NCI-H510A (cell line): ENCODE measurements at places on chromosomes 3 and 15.

GRCh38 chr3:108554913-108555571 is 34.2 kb downstream of the CIP2A start:
- no peak for DNase-seq

DNA sequence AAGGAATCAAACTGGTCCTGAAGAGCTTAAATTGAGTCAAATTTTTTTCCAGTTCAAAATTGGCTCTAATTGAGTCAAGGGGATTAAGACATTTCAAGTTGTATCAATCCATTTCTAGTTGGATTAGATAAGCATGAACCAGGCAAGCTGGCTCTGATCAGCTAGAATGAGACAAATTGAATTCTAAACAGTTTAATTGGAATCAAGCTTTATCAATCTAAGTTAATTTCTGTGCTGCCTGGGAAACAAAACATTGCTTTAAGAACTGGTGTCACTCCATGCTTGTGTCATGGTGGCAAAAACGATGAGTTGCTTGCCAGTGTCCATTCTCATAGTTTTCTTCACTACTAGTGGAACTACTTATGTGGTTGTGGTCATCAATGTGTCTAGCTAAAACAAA is 116.8 kb downstream of the TGFBR2 start:
- DNase-seq = no peak

DNA sequence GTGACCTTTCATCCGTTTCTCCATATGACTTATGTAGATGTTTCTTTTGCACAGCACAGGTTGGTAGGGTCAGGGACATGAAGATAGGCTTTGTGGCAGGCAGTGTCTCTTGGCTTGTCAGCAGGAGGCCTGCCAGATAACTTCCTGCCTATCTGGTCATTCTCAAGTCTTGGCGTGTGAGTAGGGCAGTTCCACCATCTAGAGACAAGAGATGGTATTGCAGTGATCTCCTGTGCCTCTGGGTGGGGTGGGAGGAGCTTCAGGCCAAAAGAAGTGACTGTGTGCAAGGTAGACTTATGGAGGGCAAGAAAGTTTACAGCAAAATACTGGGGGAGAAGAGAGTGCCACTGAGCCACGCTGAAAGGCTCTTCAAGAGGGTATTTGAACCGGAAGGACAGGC is 11.0 kb downstream of the TEX264 start:
- DNase-seq = peak; percentile 10

GRCh38 chr3:71718072-71718471 is 7.1 kb downstream of the EIF4E3 start:
- no peak for DNase-seq

DNA sequence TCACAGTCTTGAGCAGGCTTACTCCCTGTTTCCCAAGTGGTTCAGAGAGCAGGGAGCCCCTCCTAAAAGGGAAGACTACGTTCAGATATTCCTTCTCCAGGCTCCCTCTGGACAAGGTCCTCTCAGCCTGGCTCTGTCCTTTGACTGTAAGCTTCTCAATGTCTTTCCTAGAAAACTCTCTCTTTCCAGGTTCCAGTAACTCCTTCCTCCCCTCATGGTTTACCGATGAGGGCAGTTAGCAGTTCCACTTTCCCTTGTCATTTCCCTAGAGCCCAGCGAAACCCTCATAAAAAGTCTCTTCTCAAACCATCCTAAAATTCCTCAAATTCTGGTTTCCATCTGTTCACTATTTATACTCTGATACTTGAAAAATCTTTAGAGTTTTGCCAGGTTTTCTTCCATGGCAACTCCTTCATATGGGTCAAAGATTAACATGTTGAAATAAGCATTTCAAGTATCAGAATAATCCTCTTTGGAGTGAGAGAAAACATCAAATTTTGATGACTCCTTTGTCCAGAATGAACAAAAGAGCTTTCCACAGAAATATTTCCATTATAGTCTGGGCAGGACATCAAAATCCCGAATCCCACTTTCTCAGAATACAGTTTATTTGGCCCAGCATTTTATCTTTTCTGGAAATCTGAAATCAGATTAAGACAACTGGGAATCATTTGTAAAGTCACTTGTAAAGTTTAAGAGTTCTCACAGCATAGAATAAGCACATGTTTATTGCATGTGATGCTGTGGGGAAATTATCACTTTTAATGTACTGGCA is 599.4 kb downstream of the UNC13C start:
- no peak for DNase-seq

DNA sequence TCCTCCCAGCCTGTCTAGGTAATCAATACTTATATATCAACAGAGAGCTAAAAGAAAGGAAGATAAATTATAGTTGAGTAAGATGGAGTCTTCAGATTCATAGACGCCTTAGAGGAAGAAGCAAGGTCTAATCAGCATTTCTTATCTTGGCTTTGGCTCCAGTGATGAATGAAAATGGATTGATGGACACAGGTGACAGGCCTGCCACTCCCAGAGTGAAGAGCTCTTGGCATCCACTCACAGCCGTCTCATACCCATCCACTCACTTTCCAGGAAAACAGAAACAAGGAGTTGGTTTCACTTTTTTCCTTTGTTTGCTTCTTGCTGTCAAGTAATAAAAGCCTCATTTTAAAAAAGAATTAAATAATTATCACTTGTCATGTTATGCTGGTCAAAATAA is 168.2 kb downstream of the MFSD1 start:
- DNase-seq = no peak

DNA sequence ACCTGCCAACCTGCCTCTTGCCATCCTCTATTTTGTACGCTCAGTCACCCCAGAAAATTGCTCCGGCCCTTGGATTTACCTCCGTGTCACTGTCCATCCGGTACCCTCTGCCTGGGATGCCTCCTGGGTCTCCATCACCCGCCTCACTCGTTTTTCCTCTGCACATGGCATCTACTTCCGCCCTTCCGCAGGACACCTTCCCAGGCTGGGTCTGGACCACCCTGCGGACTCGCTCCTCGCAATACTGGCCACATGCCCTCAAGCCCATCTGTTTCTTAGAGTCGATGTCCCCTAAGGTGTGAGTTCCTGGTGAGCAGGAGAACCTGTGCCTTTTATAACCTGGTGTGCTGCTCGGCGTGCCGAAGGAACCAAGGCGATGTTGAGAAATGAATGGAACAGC is 58.5 kb downstream of the APBA2 start:
- no peak for DNase-seq

- no peak for DNase-seq
Observed at GRCh38 chr15:85504749-85505676, 124.6 kb downstream of the AKAP13 start.

GRCh38 chr3:42184651-42185443 is 81.1 kb downstream of the CCK start:
- DNase-seq = no peak

GRCh38 chr3:178437236-178437635 is 99.0 kb upstream of the KCNMB2 start:
- no peak for DNase-seq

- DNase-seq = no peak
Observed at GRCh38 chr3:138675393-138675792, 66.8 kb downstream of the FAIM start.

DNA sequence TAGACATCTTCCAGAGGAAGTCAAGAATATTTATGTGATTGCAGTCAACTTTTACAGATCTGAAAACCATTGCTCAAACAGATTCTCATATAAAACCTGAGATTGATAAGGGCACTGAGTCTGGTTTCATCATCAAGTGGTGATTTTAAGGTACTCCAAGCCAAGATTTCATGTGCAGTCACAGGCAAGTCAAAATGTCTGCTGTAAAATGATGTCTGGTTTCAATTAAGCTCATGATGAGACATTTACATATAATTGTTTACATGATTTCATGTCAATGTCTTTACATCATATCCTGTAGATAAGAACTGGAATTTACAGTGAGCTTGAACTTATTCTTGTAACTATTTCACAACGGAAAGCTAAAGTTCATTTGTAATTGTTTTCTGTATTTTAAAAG is 1215.5 kb downstream of the ROBO2 start:
- DNase-seq = no peak

- DNase-seq = no peak
Observed at GRCh38 chr15:48494631-48495030, 150.9 kb downstream of the FBN1 start.

DNA sequence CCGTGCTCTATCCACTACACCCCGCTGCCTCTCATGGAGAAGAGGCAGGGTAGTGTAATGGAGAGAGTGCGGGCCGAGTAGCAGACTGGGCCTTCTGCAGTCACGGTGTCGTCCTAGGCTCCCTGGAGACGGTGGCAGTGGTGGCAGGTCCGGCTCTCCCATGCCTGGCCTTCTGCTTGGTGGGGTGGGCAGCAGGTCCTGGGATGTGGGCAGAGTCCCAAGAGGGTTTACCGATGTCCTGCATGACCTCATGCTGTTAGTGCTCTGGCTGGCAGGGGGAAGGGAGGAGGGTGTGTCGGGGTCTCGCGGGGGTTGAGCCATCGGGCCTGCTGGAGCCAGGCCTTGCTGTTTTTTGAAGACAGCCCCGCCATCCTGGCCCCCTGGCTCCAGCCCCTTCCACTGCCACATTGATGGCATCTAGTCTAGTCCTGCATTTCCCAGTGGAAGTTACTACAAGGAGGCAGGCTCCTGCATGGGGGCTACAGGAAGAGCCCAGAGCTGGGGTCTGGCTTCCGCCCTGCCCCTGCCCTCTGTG is 73.6 kb upstream of the SEC13 start:
- no peak for DNase-seq

DNA sequence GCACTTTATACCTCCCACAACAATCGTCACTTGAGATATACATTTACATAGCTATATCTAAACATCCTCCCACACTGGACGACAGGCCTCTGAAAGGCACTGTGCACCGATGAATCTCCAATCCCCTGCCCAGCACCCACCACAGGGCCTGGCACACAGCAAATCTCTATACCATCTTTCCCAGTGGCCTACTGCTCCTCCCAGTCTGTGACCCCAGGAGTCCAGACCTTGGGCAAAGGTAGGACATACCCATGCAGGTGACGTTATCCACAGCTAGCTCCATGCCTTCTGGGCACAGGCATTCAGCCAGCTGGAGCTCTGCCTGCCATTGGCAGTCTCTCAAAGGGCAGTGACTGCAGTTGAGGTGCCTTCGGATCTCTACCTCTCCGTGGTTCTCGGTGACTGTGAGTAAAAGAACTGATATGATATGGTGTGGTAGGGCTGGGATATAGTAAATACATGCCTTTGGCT is 5.8 kb downstream of the LTK start:
- DNase-seq = no peak

- peak; percentile 50 for DNase-seq
Observed at GRCh38 chr3:71926262-71926600, 141.3 kb upstream of the PROK2 start.

- no peak for DNase-seq
Observed at GRCh38 chr3:141460097-141460704, 26.6 kb upstream of the RASA2 start.

DNA sequence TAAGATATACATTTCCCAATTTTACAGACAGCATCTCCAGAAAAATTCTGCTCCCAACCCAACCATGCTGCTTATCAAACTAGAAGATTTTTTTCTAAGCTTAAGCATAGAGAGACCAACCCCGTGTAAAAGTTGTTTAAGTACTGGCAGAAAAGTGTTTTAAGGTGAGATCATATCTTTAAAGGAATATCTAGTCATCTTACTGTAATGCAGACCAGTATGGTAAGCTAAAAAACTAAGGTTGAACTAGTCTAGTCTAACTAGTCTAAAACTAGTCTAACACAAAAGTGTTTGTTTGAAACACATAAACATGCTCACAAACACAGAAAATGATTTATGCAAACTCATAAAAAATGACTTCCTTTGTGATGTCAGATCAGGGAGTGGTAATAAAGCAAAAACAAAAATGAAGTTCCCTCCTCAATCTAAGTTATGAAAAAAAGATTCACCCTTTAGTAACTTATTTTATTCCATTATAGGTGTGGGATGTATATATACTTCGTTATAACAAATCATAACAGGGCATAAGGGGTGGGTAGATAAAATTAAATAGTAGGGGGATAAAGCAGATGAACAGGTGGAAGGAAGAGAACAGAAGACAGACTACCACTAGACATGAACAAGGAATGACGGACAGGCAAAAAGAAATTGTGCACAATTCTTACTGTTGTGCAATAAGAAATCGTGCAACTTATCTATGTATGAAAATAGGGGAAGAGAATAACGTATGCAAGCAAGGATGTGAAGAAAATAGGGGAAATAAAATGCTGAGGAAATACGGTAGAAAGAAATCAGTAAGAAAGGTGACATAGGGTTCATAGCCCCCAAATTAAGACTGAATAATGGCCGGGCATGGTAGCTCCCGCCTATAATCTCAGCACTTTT is 10.0 kb downstream of the MYO5A start:
- no peak for DNase-seq

DNA sequence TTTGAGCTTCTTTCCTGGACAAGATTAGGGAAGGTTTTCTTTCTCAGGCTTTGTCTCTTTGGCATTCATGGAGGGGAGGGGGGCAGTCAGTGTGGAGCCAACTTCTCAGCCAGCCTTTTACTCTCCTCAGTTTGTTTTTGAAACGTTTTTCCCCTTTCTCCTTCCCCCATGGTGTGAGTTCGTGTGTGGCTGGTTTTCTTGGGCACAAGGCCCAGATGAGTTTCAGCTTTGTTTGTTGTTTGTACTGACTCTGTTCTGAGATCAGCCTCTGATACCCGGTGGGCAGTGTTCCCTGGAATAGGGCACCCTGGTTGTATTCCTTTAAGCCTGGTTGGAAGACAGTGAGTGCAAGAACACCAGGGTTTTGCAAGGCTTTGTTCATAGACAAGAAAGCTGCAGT is 168.2 kb upstream of the RARB start:
- DNase-seq = no peak

DNA sequence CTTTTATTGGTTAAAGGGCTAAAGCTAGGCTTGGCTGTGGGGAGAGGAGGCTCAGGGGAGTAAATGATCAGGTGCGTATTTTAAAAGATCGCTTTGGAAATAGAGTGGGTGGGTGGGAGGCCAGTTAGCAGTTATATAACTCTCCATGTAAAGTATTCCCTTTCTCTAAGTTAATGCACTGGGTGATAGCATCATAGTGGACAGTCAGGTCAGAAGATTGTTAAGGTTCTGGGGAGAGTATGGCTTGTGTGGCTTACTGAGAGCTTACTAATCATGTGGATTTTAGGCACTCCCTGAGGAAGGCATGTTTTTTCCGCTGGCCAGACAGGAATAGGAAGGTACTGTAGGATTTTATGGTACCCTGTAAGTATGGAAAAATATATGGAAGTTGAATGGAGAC is 6.3 kb upstream of the EIF3J start:
- no peak for DNase-seq

- DNase-seq = no peak
Observed at GRCh38 chr3:192795021-192795420, 67.7 kb upstream of the FGF12 start.

- no peak for DNase-seq
Observed at GRCh38 chr3:131324923-131325322, 56.7 kb upstream of the NUDT16 start.

DNA sequence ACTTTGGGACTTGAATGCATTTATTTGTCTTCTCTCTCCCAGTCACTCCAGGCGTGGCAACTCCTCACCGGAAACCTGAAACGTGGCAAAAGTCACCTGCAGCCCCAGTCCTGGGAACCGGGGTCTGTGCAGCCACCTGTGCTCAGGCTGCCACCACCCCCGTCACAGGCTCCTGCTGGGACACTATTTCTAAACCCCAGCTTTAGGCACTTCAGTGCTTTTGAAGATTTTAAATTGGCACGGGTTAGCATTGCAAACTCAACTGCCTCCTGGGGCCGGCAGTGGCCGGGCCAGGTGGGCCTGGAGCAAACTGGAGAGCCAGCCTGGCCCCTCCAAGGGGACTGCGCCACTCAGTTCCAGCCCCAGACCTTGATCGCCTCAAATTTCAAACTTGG is 146.7 kb upstream of the IQSEC1 start:
- no peak for DNase-seq

- no peak for DNase-seq
Observed at GRCh38 chr3:16178628-16178988, 4.1 kb downstream of the GALNT15 start.
